ENCODE measurements at places on chromosomes 7 and 10.

- H3K27me3 ChIP-seq, result peaks cover 18% of the 10 kb centered on the region
- H3K36me3 ChIP-seq, result peaks cover 8% of the 10 kb centered on the region
- no peak overlapping the region for H3K4me3 ChIP-seq
- no peak overlapping the region for H3K27ac ChIP-seq
- H3K4me1 ChIP-seq, result peaks cover 4% of the 10 kb centered on the region
- peak; percentile 86 for DNase-seq
Measured at GRCh38 chr7:101077303-101078086, 7.8 kb upstream of the TRIM56 start.

- H3K4me3 ChIP-seq, result no peak overlapping the region
Measured at GRCh38 chr7:73985737-73986141, 42.2 kb upstream of the ELN start.

DNA sequence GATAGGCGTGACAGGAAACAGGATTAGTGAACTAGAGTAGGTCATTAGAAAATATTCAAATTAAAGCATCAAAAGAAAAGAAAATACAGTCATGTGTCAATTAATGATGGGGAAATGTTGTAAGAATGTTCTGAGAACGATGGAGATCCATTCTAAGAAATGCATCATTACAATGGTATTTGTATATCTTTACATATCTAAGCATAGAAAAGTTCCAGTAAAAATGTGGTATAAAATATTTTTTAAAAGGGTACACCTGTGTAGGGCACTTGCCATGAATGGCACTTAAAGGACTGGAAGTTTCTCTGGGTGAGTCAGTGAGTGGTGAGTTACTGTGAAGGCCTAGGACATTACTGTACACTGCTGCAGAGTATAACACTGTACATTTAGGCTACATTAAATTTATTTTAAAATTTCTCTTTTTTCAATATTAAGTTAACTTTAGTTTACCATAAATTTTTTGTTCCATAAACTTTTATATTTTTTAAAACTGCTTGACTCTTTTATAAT lies 282.5 kb downstream of the BMPER start:
- H3K27me3 ChIP-seq, result no peaks in the 10 kb centered on the region
- H3K4me3 ChIP-seq, result no peak overlapping the region
- DNase-seq, result no peak
- H3K27ac ChIP-seq, result no peak overlapping the region

GRCh38 chr10:113895018-113895417 lies 40.6 kb downstream of the NHLRC2 start:
- no peak overlapping the region for H3K27ac ChIP-seq
- H3K4me3 ChIP-seq, result no peak overlapping the region
- no peaks in the 10 kb centered on the region for H3K27me3 ChIP-seq
- peaks cover 8% of the 10 kb centered on the region for H3K36me3 ChIP-seq
- DNase-seq, result no peak

DNA sequence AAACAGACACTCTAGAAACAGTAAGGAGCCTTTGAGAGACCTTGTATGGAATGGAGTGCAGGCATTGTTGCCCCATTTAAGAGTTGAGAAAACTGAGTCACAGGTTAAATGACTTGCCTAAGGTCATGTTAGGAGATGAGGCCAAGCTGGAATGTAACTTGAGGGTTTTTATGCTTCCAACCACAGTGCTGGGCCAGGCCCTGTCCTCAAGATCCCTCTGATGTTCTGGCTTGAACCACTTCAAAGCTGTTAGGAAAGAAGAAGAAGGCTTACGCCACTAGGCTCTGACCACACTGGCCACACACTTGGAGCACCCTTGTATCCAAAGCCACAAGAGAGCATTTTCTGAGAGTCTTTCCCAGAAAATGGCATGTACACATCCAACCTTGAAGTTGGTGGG lies 42.7 kb downstream of the PLAU start:
- H3K27ac ChIP-seq, result peak overlapping the region; percentile 15
- no peak overlapping the region for H3K4me3 ChIP-seq
- peaks cover 30% of the 10 kb centered on the region for H3K4me1 ChIP-seq
- peaks cover 9% of the 10 kb centered on the region for H3K36me3 ChIP-seq
